Stimulated activated CD4-positive, alpha-beta T cell treated with anti-CD3 and anti-CD28 coated beads, TNF-alpha, amount 100 ng/mL, for 1 hour (primary cell): ENCODE measurements at places on chromosomes 1 and 21.
A peak's percentile ranks its signal among the peaks of the same experiment; 100 is the strongest.

GRCh38 chr1:54255026-54255702 lies 55.2 kb downstream of the MRPL37 start:
- no peak for DNase-seq

- DNase-seq, result no peak
These were observed 1.7 kb downstream of the PKNOX1 start for GRCh38 chr21:42975886-42976608.

DNA sequence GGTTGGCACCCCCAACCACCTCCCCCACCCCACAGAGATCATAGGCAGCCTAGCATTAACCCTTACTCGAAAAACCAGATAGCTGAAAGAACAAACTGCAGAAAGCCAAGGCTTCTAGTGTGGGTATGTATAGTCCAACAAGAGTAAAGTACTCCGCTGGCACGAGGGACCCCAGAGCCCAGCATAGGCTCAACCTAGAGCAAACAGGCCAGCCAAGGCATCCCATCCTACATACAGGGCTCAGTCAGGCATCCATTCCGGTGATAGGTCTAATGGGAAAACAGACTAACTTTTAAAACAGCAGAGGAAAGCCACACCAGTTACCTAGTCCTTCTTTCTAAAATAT lies 17.8 kb downstream of the DIPK1A start:
- no peak for DNase-seq

GRCh38 chr1:39954324-39954869 lies 548 bp upstream of the MFSD2A start:
- no peak for DNase-seq

DNA sequence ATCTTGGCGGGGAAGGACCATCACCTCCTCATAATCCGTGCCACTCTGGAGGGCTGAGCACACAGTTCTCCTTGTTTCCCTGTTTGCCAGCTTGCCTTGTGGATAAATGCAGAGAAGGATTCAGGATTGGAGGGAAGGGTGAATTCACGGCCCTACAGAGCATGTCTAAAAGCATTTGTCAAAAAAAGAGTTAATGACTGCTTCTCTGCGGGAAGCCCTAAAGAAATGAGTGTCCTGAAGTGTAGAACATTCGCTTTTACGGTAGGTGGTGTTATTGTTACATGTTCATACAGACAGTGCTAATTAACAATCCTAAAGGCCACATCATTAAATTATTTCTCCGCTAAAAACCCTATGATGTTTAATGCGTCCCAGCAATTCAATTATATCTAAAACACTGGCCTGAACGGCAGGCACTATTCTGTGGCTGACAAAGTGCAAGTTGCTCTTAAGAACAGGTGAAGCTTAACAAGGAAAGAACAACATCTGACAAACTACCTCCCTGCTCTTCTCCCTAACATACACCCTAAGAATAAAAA lies 112.3 kb upstream of the NFIA start:
- no peak for DNase-seq

- no peak for DNase-seq
These were observed 49.8 kb downstream of the ITSN1 start for GRCh38 chr21:33691945-33692603.

DNA sequence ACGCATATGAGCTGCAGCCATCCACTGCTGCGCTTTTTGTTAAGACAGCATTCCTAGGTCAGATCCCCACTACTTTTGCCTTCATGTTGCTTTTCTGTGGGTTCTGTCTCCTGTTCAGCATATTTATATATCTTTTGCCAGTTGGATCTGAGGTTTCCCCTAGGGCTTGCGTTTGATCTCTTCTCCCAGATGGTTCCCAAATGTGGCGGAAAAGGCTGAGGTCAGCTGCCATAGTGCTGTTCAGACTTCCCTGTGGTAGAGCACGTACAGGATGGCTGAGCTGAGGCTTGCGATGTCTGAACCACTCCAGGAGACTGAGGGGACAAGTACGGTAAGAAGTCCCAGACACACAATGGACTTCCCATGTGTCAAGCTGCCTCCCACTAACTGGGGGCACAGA lies 39.8 kb downstream of the COL6A1 start:
- no peak for DNase-seq

DNA sequence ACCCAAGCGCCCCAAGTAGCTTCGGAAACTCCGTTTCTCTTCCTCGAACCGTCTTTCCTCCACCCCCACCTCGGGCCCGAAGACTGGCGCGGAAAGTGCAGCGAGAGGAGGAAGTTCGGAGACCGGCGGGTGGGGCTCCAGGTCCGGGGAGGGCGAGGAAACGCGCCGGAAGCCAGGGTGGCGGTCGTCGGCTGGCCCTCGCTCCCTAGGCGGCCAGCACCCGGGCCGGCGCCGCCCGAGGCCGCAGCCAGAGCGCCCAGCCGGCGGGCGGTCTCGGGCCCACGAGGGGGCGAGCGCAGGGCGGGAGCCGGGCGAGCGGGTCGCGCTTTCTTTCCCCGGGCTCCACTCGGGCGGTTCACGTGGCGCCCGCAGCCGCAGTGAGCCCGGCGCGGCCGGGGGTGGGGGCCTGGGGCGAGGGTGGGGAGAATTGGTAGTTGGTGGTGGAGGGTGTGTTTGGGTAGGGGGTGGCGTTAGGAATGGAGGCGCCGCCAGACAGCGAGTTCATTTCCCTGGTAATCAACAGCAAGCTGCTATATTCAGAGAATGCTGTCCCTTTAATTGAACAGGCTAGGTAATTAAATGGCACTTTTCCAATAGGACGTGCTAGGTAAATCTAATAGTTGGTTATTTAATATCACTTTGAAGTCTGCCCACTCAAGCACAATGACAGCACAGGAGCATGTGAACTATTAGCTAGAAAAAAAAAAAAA lies 6.7 kb downstream of the LMO4 start:
- peak; percentile 34 for DNase-seq
